ENCODE measurements at places on chromosomes 3 and 15.

DNA sequence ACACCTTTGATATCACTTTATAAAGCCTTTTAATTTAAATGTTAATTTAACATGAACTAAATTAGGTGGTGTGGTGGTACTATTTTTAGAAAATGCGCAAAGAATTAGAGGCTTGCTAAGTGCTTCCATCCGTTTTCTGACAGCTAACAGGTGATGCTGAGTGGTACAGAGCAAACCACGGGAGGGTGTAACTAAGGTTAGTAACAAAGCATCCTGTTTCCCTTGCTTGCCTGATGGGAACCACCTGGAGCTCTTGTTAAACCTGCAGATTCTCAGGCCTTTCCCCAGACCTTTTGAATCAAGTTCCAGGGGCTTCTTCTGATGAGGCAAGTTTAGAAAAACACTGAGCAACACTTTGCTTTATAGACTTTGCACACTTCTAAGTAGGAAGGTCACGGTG lies 101.0 kb downstream of the ATG7 start:
- no peak for DNase-seq

- no peak for DNase-seq
Measured at GRCh38 chr3:14863333-14864100, 44.8 kb downstream of the FGD5 start.

GRCh38 chr15:51780636-51781035 lies 29.2 kb downstream of the TMOD2 start:
- no peak for DNase-seq

DNA sequence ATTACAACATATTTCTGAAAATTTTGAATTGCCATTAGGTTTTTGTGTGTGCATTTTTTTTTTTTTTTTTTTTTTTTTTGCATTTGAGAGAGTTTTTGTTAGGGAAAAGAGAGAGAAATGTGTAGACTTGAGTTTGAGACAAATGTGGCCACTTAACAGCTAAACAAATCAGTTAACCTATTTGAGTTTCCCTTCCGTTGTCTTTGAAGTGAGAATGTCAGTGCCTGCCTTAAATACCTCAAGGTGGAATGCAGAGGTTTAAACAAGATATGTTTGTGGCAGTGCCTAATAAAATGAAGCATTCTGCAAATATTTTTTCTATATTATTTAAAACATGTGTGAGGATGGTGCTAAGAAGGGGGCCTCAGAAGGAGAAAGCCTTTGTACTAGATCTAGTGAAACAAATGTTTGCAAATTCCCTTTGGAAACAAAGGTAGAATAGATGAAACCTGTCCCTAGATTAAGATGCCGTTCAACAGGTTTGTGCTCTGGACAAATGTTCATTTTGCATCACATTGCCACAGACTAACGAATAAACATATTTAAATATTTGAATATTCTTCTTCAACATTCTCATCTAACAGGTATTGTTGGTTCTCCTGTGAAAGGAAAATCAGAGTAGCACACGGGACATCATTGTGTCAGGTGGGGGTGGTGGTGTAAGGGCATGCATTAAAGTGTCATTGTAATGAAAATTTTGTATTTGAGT lies 80.7 kb downstream of the SATB1 start:
- no peak for DNase-seq

Measured in GM20000 (cell line).